ENCODE measurements at places on chromosomes 4 and X.

GRCh38 chr4:107072836-107073736 is 37.0 kb upstream of the DKK2 start:
- no peak for DNase-seq

- DNase-seq: no peak
These were observed 7.4 kb upstream of the PGRMC1 start for GRCh38 chrX:119228512-119229252.

DNA sequence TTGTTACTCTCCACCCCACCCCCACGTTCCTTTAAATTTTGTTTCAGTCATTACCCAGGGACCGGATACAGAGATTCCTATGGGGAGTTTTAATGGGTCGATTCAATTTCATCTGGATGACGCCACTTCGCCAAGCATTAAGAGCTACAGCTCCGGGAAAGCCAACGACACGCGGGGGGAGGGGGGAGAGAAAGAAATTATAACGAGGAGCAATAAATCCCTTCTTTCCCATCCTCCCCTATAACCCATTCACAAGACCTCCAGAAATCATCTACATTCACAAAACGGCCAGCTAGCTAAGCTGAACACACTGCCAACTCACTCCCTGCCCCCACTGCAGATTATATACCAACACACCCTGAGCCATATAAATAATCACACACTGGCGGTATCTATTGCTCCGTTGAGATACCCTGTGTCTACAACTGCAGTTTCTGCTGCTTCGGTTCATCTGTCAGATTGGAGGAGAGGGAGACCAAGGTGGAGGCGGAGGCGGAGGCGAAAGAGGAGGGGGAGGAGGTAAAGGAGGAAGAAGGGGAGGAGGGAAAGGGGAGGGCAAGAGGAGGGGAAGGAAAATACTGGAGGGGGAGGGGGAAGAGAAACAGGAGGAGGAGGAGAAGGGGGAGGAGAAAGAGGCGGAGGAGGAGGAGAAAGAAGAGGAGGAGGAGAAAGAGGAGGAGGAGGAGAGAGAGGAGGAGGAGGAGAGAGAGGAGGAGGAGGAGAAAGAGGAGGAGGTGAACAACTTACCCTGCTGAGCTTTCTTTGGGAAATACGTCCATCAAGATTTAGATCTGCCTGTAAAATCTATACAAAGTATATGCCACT is 113.9 kb upstream of the VAMP7 start:
- peak; percentile 50 for DNase-seq

- DNase-seq: no peak
These were observed 1.2 kb upstream of the BLTP1 start for GRCh38 chr4:122150931-122151330.

GRCh38 chrX:72554448-72555140 is 18.0 kb downstream of the HDAC8 start:
- no peak for DNase-seq

DNA sequence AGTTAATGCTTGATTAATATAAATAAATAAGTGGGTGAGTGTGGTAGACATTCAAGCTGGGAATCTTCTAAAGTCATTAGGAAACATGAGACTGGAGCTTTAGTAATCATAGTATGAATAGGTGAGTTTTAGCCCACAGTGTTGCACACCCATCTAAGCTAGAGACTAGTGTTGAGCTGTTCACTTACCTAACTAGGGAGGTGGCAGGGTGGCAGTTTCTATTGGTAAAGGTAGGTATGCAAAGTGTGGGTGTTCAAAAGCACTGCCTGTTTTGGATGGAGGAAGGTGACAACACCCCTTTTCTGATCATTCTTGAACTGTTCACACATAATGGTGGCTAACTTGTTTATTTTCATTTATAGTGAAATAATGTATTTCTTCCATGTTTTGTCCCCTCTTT is 41.3 kb downstream of the PLS3 start:
- DNase-seq: no peak

DNA sequence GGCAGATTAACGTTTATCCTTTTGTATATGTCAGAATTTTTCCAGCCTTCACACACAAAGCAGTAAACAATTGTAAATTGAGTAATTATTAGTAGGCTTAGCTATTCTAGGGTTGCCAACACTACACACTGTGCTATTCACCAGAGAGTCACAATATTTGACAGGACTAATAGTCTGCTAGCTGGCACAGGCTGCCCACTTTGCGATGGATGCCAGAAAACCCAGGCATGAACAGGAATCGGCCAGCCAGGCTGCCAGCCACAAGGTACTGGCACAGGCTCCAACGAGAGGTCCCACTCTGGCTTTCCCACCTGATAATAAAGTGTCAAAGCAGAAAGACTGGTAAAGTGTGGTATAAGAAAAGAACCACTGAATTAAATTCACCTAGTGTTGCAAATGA is 94.8 kb downstream of the TET2 start:
- DNase-seq: no peak

GRCh38 chr4:100486496-100486895 is 31.3 kb downstream of the EMCN start:
- DNase-seq: no peak

- no peak for DNase-seq
These were observed 95.9 kb downstream of the EGF start for GRCh38 chr4:110008540-110008939.

- DNase-seq: no peak
These were observed 20.5 kb downstream of the SEPTIN11 start for GRCh38 chr4:76969941-76970529.
